A549 treated with AZD2906 at 1 μM for 4 hours (cell line): ENCODE measurements at places on chromosomes 1 and 21. TPM values are rescaled to one million over a fixed set of nuclear protein-coding genes. Genes with fewer than 3 reads are reported as not detected.

S100A13 gene
- total RNA-seq = 171 to 189 TPM (median 177 TPM) in 5 replicates

LCE2C gene
- total RNA-seq = not detected in 5 replicates

CFHR5 gene
- not detected in 5 replicates for total RNA-seq

PPIAL4G gene
- total RNA-seq = not detected in 5 replicates

AMY1C gene
- total RNA-seq = not detected in 5 replicates

OR2L2 gene
- total RNA-seq = not detected in 5 replicates

CASQ1 gene
- total RNA-seq = 0.03 to 0.10 TPM in 2 of 5 replicates, not detected in the others

SUCO gene
- 8.4 to 10.7 TPM (median 9.4 TPM) in 5 replicates for total RNA-seq

CAPN8 gene
- 1.00 to 1.9 TPM (median 1.3 TPM) in 5 replicates for total RNA-seq

TSSK3 gene
- 0.29 TPM in 1 of 5 replicates, not detected in the others for total RNA-seq

OR10Z1 gene
- total RNA-seq = not detected in 5 replicates

CFAP107 gene
- total RNA-seq = not detected in 5 replicates

KCNN3 gene
- total RNA-seq = 0.03 to 0.06 TPM (median 0.05 TPM) in 5 replicates

CD247 gene
- 0.36 to 0.86 TPM (median 0.64 TPM) in 5 replicates for total RNA-seq

DNAH14 gene
- total RNA-seq = 12.9 to 15.4 TPM (median 14.5 TPM) in 5 replicates

C1orf167 gene
- not detected in 5 replicates for total RNA-seq

CELA2B gene
- total RNA-seq = 0.14 to 0.16 TPM in 2 of 5 replicates, not detected in the others

PLA2G2D gene
- total RNA-seq = 0.02 TPM in 1 of 5 replicates, not detected in the others

SHE gene
- total RNA-seq = 0.10 to 0.17 TPM (median 0.15 TPM) in 5 replicates

TTC39A gene
- total RNA-seq = 1.4 to 2.9 TPM (median 2.3 TPM) in 5 replicates

OVAAL gene
- 0.08 to 0.17 TPM (median 0.14 TPM) in 4 of 5 replicates, not detected in the other for total RNA-seq

SPATA21 gene
- 0.03 to 0.09 TPM (median 0.05 TPM) in 5 replicates for total RNA-seq

DYNLT5 gene
- not detected in 5 replicates for total RNA-seq

LCE1F gene
- total RNA-seq = not detected in 5 replicates
